M059J (cell line): ENCODE measurements at places on chromosomes 1 and 21. TPM values are rescaled to one million over a fixed set of nuclear protein-coding genes. Genes with fewer than 3 reads are reported as not detected.

GRCh38 chr1:26822737-26823395 lies 3.6 kb upstream of the ZDHHC18 start:
- DNase-seq, result no peak

DNA sequence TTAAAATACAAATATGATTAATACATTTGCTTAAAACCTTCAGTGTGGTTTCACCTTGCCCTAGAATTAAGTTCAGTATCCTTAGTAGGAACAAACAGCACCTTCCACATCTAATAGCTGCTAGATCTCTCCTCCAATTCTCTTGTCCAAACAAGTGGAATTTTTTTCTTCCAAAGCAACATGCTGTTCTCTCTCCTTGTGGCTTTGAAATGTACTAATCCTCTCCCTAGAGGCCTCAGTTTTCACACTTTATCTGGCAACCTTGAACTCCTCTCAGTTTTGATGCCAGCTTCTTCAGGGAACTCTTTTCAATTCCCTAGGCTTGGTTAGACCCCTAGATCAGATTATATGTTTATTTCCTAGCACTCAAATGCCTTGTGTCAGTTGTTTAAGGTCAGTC lies 87.0 kb downstream of the GLUL start:
- no peak for DNase-seq

DNA sequence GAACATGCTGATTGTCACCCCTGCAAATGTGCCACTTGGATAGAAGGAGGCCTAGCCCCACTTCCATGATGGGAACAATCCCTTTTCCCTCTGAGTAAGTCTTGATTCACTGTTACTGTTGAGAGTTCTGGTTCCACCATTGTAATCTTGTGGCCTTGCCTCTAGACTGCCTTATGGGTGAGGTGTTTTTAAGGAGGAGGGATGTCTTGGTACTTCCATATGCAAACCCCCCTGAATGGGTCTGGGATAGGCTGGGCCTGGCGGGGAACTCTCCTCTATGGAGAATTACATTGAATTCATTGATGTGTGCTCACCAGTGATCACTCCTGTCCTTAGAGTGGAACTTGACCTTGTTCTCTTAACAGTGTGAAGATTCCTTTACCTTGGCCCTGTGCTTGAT lies 5.8 kb downstream of the GALNT2 start:
- no peak for DNase-seq

DNA sequence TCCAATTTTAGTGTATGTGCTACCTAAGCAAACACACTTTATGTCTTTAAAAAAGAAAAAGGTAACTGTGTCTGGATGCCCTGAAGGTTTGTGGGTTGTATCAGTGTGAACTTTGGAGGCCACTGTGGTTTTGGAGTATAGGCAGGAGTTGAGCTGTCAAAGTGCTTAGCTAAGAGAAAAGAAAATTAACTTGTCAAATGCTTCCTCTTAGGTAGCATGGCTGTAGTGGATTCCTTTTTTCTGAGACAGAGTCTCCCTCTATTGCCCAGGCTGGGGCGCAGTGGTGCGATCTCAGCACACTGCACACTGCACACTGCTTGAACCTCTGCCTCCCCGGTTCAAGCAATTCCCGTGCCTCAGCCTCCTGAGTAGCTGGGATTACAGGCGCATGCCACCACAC lies 11.2 kb upstream of the SLC41A1 start:
- peak; percentile 48 for DNase-seq

GRCh38 chr1:39154553-39155421 lies 49.7 kb upstream of the MACF1 start:
- peak; percentile 82 for DNase-seq

DNA sequence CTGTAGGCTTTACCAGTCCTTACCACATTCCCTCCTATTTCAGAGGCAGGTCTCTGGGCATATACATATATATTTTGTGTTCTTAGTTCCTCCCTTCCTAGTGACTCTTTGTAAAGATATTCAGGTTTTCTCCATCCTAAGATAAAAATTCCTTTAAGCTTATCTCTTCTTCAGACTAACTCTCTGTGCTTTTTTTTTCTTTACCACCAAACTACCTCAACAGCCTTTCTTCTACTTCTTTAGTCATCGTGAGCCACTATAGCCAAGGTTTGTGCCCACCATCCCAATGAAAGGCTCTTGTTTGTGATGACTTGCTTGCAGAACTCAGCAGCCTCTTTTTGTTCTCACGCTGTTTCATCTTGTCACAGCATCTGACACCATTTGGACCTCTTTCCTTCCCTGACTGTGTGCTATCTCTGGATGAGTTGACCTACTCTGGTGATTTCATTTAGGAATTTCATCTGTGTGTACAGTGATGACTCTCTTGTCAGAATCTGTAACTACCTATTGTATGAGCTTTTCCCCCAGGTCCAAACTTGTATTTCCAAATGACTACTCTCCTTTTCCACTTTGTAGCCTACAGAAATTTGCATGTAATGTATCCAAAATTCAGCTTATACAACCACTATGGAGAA lies 59.0 kb upstream of the MACF1 start:
- no peak for DNase-seq

DNA sequence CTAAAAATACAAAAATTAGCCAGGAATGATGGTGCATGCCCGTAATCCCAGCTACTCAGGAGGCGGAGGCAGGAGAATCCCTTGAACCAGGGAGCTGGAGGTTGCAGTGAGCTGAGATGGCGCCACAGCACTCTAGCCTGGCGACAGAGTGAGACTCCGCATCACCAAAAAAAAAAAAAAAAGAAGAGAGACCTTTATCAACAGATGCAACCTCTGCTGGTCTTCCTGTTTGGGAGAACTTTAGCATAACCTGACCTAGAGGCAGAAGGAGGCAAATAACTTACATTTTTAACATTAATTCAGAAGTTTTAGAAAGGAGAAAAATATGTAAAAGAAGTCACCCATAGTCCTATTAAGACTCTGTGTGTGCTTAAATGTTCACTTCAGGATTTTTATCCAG lies 32.4 kb downstream of the SLAMF1 start:
- no peak for DNase-seq

DNA sequence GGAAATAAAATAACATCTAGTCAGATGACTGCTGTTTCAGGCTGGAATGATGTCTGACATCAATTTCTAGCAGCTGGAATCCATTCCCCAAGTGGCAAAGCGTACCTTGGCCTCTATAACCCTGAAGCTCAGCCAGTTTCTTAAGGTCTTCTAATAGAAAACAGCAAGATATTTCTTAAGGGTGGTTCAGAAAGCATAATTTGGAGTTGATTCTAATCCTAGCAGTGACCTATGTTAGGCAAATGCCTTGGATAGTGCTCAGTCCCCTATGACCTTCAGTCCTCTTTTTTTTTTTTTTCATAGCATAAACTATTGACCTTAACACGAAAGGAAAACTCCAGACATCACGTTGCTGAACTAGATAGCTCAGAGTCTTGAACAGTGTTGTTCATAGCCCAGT lies 56.5 kb downstream of the LAMC2 start:
- no peak for DNase-seq

- no peak for DNase-seq
Measured at GRCh38 chr1:200152336-200152735, 124.8 kb downstream of the NR5A2 start.

DNA sequence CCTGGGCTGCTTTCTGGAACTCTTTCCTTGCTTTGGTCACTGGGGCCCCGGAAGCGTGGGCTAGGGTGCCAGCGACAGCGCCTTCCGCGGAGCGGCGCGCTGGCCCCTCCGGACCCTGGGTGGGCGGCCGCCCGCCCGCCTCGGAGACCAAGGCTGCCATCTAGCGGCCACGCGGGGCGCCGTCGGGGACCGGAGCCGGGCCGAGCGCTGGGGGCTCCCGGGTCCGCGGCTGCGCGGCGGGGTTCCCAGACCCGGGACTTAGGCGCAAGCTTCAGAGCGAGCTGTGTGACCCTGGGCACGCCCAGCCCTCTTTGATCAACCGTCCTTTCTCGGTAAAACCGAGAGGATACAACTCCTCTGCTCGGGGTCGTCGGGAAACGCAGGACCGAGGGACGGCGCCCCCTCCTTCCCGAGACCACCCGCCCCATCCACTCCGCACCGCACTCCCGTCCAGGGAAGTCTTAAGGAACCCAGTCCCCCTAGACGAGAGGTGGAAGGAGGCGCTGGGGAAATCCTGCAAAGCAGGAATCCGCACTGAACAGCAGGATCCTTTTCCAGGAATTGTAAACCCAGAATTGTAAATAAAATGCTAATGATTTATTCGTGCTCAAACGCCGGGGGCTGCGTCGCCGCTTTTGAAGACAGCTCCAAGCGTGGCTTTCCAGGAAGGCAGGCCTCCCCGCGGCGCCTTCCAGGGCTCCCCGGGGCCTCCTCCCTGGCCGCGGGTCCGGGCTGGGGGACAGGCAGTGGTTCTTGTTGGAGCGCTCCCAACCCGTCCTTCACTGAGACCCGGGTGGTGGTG lies 41.2 kb downstream of the RRAGC start:
- DNase-seq, result no peak

DNA sequence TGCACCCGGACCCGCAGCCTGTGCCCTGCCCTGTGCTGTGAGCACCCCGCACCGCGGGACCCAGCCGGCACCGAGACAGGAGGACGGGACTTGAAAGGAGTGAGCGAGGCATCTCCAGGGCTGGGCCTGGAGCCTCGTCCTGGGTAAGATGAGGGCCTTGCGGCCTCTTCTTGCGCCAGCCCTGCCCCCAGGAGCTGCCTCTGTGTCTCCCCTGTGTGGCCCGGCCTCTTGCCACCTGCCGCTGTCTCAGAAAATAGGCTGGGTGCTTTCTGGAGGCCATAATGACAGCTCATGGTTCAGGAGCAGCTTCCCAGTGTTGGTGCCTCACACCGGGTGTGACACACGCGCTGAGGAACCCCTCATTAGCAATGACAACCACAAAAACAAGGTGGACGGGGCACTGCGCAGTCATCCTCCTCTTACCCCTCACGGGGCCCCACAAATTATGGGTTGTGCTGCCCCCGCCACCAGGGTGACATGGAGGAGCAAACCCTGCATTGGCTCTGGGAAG lies 161.5 kb upstream of the C1orf174 start:
- no peak for DNase-seq

DNA sequence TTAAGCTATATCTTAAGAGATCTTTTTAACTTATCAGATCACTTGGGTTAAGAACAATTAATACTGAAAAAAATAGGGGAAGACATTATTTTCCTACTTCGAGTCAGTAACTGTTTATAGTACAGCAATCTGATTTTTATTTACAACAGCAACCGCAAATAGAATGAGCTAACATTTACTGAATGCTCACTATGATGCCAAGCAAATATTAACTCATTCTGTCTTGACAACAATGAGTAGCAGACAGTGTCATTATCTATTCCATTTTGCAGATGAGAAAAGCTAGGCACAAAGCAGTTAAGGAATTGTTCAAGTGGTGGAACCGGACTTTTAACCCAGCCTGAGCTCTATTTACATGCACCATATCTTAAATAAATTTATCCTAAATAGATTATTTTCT lies 273.7 kb downstream of the NTNG1 start:
- no peak for DNase-seq

DNA sequence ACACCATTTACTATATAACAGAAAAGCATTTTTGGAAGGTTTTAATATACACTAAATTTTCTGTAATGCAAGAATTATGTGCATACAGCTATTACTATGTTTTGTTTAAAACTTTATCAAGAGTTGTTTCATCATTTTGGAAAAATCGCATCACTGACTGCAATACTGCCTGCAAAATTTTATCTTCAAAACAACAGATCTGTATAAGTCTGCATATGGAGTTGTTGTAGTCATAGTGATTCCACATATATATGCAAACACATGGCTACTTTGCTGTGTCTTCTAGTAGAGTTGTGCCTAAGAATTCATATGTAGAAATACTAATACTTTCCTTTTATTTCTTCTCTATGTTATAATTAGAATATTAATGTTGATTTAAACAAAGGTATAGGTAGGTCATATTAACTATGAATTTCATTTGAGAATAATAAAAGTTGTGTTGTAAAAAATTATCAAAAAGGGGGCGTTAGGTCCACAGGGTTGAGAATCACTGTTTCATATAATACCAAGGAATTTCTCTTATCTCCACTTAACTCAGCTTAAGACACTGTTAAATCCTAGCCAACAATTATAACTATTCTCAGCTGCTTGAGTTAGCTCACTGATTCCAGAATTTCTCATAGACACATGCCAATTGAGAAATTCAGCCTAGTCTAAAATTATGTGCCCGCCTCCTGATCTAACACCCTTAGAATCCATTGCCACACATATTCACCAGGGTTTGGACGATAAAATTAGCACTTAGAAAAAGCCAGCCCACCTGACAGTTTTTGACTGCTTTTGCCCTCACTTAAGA lies 22.9 kb upstream of the LAMC1 start:
- no peak for DNase-seq

GRCh38 chr1:152185544-152186391 lies 26.7 kb upstream of the RPTN start:
- DNase-seq, result peak; percentile 82

GRCh38 chr1:1274299-1274930 lies 761 bp upstream of the UBE2J2 start:
- no peak for DNase-seq

- DNase-seq, result no peak
Measured at GRCh38 chr1:230679825-230680224, 34.1 kb downstream of the AGT start.

DNA sequence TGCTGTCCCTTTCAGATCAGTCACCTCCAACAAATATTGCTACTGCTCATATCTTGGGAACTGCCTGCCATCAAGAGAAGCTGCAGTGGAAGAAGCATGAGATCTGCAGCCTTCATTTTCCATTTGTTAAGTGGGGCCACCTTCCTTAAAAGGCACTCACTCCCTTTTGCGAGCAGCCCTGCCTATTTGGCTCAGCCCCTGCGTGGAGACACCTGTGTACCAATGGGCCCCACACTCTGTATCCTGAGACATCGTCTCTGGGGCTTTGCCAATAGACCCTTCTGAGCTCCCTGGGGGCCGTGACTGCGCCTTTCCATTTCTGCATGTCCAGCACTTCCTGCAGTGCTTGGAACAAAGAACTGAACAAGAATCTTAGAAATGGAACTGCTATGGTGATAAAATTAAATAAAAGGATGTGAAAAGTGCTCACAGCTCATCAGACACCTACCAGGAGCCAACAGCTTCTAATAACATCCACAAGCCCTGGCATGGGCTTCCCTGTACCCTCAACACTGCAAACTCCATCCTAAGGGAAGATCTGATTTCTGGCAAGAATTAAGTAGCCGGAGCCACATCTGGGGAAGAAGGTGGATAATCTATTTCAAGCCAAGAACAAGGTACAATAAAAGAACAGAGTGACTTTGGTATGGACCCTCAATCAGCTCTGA lies 36.7 kb downstream of the PARP1 start:
- no peak for DNase-seq

- DNase-seq, result peak; percentile 94
Measured at GRCh38 chr1:145782272-145783099, 41.4 kb downstream of the RNF115 start.

The HJV gene
- not detected in 2 replicates for total RNA-seq

The CCT3 gene
- total RNA-seq, result 406 and 432 TPM in 2 replicates

The AQP10 gene
- not detected in 2 replicates for total RNA-seq

The NES gene
- total RNA-seq, result 0.02 and 0.37 TPM in 2 replicates

The SPRR1B gene
- total RNA-seq, result not detected in 2 replicates
